ENCODE measurements at places on chromosomes 1 and 21. TPM values are rescaled to one million over a fixed set of nuclear protein-coding genes. Genes with fewer than 3 reads are reported as not detected.

- H3K36me3 ChIP-seq, result no peaks in the 10 kb centered on the region
- no peaks in the 10 kb centered on the region for H3K27me3 ChIP-seq
- H3K4me1 ChIP-seq, result peaks cover 5% of the 10 kb centered on the region
- no peak overlapping the region for H3K27ac ChIP-seq
These were observed 28.1 kb downstream of the FOXJ3 start for GRCh38 chr1:42306977-42307376.

The PLXNA2 gene
- 4.1 TPM for total RNA-seq

- no peak for DNase-seq
- no peaks in the 10 kb centered on the region for H3K27me3 ChIP-seq
- no peaks in the 10 kb centered on the region for H3K4me1 ChIP-seq
These were observed 649.1 kb upstream of the PLXNA2 start for GRCh38 chr1:208893251-208893650.

DNA sequence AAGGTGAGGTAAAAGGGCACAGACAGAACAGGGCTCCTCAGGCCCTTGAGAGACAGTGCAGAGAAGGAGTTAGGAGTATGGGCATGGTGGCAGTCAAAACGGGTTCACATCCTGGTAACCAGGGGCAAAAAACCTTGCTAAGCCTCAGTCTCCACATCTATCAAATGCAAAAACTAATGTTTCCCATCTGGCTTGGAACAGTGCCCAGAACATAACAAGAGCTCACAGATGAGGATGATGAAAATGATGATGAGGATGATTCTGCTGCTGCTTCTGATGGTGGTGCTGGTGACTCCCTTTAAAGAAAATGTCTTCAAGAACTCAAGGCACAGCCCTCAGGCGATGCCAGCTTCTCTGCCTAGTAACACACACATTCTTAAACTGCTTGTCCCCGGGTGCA lies 24.1 kb downstream of the HHIPL2 start:
- no peak overlapping the region for H3K4me3 ChIP-seq
- H3K27me3 ChIP-seq, result no peaks in the 10 kb centered on the region
- DNase-seq, result no peak
- no peak overlapping the region for H3K27ac ChIP-seq

The LCE1E gene
- total RNA-seq, result not detected

The RHBDL2 gene
- total RNA-seq, result not detected
